Stimulated activated CD8-positive, alpha-beta memory T cell treated with anti-CD3 and anti-CD28 coated beads, Interleukin-15, amount 100 ng/mL, for 48 hours (primary cell): ENCODE measurements at places on chromosomes 1 and 21.

DNA sequence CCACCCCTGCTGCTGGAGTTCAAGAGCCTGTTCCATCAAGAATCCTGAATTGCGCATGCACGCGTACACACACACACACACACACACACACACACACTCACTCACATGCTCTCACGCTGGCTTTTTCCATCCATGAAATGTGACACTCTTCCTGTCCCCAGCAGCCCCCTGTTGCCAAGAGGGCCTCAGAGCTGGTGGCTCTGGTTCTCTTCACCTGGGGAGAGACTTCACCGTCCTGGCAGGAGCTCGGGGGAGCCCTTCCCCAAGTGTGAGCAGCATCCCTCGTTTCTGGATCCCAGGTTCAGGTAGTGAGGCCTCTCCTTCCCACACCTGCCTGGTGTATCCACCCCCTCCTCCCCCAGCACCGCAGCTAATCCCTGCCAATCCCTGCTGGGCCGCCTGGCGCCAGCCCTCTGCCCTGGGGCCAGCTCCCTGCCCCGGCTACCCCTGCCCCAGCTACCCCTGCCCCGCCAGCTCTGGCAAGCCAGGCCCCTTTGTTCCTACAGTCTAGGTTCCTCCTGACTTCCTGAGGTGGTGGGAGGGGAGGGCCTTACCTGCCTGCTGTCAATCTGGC lies 9.9 kb downstream of the PLOD1 start:
- DNase-seq, result no peak

- DNase-seq, result no peak
These were observed 86.7 kb upstream of the TLR5 start for GRCh38 chr1:223229756-223230155.

DNA sequence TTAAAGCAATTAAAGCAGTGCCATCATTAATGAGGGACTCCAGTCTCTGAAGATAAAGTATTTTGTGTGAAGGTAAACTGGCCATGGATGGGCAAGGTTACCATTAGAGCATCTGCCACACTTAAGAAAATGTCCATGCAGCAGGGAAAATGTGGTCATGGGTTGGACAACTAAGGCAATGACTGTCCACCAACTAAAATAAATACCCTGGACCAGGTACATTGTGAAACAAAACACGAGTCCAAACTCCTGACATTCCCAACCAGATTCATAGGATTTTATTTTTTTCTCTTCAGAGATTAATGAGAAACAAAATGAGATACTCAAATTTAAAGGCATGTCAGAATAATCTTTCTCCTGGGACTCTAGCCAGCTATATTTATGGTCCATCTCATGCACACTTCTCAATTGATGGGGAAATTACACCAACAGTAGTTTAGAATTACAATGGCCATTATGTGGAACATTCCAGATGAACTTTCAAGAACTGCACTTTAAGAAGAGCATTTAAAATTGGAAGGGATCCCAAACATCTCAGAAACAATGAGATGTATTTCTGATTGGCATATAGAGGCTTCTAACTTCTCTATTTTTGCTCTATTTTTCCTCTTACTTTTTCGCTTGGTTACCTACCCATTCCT lies 8.1 kb downstream of the GBP7 start:
- DNase-seq, result no peak

DNA sequence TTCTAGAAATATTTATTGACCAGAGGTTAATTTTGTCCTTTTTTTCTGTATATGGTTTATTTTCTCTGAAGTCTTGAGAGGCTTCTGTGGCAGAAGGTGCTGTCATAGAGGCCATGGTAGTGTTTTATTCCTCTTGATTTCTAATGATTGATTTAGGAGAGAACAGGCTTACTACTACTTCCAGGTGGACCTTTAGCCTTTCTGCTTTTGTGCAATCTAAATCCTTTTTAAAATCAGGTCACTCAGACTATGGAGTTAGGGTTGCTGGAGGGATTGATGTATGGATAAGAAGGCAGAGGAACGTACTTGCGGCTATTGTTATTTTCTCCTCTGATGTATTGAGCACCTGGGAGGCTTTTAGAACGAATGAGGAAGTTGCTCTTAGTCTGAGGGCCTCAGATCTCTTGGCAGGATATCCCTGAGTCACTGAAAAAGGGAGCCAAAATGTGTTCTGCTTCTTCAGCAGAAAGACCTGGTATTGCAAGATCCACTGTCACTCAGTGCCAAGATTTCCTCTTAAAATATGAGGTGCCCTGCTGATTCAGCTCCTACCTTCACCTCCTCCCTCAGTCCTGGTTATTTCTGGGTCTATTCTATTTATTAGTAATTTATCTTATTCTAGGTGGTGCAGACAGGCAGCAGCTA lies 277.4 kb downstream of the ZNF648 start:
- no peak for DNase-seq

DNA sequence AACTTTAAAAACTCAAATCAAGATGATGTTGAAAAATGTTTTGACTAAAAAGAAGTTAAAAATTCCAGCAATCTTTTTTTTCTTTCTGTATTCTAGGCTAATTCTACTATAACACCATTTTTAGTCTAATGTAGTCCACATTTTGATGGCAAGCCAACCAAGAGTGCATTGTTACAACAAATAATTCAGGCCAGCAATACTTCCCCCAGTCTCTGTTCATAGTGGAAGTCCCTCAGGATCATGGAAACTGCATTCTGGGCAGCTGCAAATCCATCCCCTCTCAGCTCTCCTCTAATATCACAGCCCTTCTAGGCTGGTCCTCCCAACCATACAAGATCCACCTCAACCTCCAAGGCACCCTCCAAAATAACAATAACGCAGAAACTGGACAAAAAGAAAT lies 7.8 kb upstream of the CD58 start:
- no peak for DNase-seq

DNA sequence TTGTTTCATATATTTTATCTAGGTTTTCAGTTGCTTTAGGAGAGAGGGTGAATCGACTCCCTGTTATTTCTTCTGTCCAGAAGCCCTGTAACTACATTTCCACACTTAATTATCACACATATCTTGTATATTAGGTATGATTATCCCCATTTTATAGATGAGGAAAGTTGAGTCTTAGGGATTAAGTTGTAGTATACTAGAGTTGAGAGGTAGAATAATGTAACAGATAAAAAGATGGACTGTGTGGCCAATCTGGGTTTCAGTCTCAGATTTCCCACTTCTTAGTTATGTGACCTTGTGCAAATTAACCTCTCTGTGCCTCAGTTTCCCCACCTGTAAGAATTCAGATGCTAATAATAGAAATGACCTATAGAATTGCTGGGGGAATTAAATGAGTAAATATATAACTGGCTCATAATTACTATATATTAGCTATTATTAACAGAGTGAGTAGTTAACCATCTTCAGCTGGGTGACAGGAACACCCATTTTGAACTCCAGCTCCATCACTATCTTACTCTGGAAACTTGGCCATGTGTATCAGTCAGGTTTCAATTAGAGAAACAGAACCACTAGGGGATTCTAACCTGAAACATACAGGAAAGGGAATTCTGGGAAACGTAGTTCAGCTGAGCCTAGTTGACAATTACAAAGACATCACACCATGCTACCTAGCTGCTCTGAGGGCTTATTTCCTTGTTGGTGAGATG lies 20.4 kb upstream of the FOXO6 start:
- no peak for DNase-seq

DNA sequence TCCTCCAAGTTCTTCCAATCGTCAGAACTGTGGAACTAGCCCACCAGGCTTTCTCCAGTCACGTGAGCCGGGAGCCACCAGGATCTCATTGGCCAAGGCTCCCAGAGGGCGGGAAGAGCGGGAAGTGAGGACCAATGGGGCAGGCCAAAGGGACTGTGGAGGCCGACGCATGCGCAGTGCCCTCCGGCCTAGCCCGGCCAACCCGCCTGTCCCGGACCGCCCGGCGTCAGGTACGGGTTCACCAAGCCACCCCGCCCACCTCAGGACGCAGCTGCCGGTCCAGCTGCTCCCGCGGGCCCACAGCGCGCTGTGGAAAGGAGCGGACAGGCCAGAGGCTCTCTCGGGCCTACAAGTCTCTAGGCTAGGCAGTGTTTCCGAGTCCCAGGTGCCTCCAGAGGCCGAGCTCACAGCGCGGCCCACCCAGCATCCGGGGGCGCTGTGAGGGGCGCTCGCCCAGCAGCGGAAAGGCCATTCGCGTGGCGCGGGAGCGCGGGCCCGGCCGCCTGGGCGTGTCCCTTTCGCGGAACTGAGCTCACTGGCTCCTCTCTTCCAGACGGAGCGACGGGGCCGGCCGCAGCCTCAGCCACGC lies 10.9 kb downstream of the OR14I1 start:
- DNase-seq, result no peak
